ENCODE measurements at places on chromosomes 7 and 10.

DNA sequence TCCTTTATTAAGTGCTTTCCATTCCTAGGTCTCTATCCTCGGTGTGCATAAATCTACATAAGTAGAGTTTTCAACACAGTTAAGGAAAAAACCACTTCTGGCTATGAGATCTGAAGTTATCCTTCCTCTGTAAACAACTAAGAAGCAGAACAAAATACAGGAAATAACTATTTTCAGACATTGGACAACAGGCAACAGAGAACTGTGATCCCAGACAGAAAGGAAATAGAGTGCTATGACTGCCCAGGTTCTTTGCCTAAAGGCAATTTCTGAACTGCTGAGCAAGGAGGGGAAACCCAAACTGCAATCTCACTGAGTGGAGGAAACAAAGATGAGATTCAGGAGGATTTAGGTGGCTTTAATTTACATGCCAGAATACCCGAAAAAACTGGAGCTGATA is 285.4 kb downstream of the SNX13 start:
- peak; percentile 18 for DNase-seq

DNA sequence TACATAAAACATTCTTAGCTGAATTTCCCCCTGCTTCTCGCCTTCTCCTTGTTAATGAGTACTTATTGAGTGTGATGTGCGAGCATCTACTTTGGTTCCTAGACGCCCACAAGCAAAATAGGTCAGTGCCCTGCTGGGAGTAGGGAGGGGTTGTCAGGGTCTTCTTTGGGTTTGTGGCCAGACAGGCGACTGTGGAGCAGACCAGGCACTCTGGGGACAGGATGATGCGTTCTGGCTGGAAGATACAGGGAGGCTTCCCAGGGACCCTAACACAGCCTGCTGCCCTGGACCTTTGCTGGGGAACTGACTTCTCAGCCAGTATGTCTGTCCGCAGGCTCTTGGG is 227.2 kb downstream of the CUX1 start:
- no peak for DNase-seq

GRCh38 chr10:23344241-23344841 is at the start of gene C10orf67:
C10orf67 (minus strand) TSS chr10:23344797; CDS start chr10:23344774, 23 bp downstream.
- peak; percentile 51 for DNase-seq

DNA sequence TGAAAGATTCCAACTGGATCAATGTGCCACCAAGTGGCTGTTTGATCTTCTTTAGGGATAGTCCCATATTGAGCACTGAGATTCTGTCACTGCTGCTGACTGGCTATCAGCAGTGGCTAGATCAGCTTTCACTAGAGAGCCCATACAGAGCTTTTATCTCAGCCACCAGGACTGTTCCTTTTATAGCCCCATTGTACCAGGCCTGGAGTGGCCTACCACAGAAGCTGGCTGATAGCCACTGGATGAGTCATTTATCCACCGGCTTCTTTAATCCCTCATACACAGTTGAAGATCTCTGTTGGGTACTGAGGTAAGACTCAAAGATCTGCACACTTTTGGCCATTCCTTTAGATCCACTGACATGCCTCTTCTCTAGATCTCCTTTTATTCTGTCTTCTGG is 1101.1 kb downstream of the SORCS3 start:
- DNase-seq: no peak
